Endothelial cell (in vitro differentiated cells): ENCODE measurements at places on chromosomes 2 and 18. TPM values are rescaled to one million over a fixed set of nuclear protein-coding genes. Genes with fewer than 3 reads are reported as not detected.

GRCh38 chr2:63992061-63992685, 27.1 kb downstream of the VPS54 start:
- no peak for DNase-seq

DNA sequence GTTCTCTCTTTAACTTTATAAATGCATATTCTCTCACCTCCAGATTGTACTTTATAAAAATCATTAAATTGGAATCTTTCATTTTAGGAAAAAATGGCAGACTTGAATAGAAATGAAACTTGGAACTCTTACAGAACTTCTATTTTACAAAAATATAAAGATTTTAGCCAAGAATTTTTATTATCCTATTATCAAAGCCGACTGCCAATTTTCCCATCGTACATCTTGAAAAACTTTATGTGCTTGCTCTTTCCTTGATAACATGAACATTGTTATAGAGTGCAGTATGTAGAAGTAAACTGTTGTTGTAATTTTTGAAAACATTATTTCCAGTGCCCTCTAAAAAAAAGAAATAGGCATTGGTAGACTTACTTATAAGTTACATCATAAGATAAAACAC, 475.7 kb upstream of the REG3G start:
- no peak for DNase-seq

The TLX2 gene
- total RNA-seq, result not detected

- DNase-seq, result no peak
These were observed 63.3 kb upstream of the ZNF804A start for GRCh38 chr2:184534986-184535385.

DNA sequence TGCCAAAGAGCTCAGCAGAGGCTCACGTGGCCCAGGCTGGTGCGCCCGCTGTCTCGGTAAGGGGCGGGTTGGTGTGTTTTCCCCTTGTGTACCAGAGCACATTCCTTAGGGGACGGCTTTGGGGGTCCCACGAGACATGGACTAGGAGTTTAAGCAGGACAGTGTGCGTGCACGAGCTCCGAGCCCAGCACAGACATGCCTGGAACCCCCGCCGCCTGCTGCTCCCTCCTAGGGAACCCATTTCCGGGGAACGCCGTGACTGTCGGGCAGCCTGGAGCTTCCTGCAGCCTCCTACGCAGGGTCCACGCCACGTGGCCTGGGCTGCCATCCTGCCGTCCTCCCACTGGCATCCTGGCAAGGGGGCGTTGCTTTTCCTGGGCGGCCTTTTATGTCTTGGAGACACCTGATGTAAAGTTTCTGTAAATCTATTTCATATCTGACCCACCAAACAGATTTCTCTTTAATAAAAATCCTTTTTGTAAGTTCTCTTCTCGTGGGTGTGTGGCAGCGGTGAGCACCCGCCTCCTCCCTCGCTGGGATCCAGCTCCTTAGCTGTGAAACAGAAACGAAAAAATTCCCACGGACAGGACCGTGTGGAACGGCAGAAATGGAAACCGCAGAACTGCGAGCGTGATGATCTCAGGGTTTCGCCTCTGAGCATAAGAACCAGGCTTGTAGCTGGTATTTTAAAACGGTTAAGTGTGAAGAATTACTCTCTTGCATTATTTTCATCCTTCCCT, 43.5 kb upstream of the KCNG2 start:
- no peak for DNase-seq

- no peak for DNase-seq
These were observed 142.7 kb downstream of the GALR1 start for GRCh38 chr18:77392321-77392720.

- DNase-seq, result no peak
These were observed 4.9 kb downstream of the TANC1 start for GRCh38 chr2:158973116-158973956.

- DNase-seq, result no peak
These were observed 22.0 kb downstream of the PDCL3 start for GRCh38 chr2:100584816-100585215.

- no peak for DNase-seq
These were observed 7.2 kb upstream of the SLC40A1 start for GRCh38 chr2:189587780-189588179.

GRCh38 chr2:230691005-230691647, 21.5 kb upstream of the CAB39 start:
- no peak for DNase-seq

The PFN4 gene
- total RNA-seq, result 1.0 TPM

The CD28 gene
- not detected for total RNA-seq

- DNase-seq, result no peak
These were observed 519.9 kb upstream of the TNP1 start for GRCh38 chr2:217379807-217380206.

GRCh38 chr2:149490296-149490695, 97.3 kb downstream of the MMADHC start:
- DNase-seq, result no peak

The CDH19 gene
- not detected for total RNA-seq

DNA sequence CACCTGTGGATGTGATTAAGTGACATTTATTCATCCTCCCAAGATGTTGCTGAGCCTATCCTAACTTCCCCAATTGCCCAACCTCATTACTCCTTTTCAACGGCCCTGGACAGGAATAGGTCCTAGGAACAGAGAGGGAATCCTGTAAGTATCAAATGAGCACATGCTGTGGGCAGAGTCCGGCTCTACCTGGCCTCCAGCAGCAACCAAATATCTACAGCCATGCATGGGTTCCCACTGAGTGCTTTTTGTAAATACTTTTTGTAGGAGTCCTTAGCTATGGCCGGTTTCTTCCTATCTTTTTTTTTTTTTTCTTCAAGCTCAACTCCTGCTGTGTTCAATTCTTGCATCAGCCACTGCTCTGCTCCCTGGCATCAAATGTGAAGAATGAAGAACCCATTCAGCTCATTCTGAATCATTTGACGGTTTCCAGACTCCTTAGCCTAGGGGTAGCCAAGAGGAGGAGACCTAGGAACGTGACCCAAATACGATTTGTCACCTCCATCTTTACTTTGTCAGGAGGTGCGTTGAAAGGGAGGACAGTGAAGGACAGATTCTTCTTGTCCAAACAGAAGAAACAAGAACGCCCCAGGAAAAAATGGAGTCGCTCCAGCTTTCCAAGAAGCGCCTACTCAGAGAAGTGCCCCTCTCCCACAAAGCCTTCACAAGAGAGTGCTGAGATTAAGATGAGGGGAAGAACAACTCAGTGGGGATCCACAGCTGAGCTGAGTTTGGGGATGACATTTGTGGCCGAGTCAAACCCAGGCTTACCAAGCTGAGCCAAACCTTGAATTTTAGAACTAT, 46.7 kb upstream of the LCLAT1 start:
- no peak for DNase-seq

DNA sequence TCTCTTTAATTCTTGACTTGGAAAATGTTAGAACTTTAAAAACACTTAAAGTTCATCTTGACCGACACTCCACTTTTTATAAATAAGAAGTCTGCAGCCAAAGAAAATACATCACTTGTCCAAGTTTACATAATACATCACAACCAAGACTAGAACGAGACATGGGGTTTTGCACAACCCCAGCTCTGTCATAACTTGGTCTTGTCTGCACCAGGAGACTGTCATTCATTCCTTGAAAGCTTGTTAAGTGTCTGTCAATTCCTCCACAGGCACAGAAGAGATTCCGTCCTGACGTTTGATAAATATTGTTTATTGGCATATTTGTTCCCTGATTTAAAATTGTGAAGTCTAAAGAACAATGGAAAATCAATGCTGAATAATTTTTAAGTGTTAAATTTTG, 139.5 kb upstream of the SETBP1 start:
- DNase-seq, result no peak

- no peak for DNase-seq
These were observed 1004.6 kb upstream of the TMEFF2 start for GRCh38 chr2:193199322-193199721.

DNA sequence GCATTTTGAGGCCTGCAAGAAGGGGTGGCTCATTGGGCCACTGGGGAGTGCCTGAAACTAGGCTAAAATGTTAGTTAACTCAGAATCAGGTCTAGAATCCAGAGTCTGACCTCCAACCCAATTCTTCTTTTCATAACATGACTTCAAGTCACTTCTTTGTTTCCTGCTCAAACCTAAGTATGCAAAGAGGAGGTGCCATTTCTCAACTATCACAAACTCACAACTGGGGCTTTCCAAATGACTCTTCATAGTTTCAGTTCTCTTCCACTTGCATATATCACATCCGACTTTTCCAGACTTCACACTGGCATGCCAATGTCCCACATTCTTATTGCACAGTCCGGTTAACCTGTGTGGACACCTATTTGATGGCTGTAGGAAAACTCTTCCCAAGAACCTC, 211.6 kb downstream of the TCF4 start:
- no peak for DNase-seq

DNA sequence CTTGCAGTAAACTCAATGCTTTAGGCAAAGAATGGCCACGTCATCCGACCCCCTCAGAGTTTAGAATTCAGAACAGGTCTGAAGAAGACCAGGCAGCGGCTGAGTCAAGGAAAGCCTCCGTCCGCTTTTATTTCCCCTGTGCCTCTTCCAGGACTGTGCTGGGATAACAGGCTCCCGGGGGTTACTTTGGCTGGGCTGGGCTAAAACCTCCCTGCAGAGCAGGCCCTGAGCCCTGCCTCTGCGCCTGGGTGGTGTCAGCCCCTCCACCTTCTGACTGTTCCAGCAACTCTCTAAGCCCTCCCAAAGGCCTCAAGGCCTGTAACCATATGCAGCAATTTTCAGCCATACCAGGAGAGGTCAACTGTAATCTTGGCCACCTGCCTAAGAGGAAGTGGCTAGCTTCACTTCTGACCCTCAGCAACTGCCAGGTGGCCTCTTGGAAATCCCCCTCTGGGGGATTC, 166.5 kb downstream of the RPIA start:
- no peak for DNase-seq
